ENCODE measurements at places on chromosomes 12 and 14.

DNA sequence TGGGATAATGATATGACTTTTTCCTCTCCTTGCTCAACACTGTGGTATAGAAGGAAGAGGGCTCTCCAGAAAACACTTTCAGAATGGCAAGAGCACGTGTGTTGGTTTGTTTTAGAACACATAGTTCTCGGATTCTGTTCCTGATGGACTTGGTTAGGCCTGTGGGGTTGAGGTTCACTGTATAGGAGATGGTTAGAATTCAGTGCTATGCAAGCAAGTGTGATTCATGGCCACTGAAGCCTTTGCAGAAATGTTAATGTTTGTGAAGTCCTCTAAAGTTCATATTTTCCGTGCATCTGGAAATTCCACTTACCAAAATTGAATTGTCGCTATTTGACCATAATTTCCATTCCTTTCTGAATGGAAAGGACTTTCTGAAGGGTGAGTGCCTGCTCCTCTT lies 233.2 kb upstream of the DDHD1 start:
- no peak for DNase-seq

- no peak for DNase-seq
These were observed 9.1 kb downstream of the GPR19 start for GRCh38 chr12:12686925-12687324.

- no peak for DNase-seq
These were observed 27.4 kb downstream of the NOS1 start for GRCh38 chr12:117334051-117334450.

DNA sequence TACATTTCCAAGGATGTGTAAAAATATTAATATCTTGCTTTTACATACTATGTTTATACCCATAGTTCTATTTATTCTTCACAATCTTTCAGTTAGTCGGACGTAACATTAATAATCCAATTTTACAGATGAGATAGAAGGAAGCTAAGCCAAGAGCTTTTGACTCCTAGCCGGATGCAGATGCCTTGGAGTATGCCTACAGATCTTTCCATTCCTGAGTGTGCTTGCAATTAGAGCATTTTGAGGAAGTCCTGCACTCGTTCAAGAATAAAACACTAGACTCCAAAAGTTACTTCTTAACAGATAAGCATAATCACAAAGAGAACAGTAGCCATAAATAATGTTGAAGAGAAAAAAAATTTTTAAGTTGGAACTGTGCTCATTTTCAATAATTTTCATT lies 337.6 kb upstream of the CLEC14A start:
- DNase-seq = no peak

DNA sequence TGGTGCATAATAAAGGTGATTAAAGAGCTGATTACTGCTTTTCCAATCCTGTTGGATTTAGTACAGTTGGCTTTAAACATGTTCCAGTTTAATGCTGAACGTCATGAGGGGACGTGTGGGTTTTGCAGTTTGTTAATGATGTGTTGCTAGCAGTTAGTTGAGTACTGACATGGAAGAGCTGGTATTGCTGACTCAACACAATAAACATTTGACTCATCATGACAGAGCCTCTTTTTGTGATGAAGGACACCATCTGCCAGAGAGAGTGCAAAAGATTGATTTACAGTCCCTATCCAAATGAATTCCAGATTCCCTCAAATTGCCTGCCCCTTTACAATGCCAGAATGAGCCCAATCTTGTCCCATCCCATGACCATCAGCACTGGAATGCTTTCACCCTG lies 346.2 kb upstream of the PRICKLE1 start:
- DNase-seq = no peak

GRCh38 chr12:88725592-88726143 lies 145.4 kb upstream of the KITLG start:
- DNase-seq = no peak

DNA sequence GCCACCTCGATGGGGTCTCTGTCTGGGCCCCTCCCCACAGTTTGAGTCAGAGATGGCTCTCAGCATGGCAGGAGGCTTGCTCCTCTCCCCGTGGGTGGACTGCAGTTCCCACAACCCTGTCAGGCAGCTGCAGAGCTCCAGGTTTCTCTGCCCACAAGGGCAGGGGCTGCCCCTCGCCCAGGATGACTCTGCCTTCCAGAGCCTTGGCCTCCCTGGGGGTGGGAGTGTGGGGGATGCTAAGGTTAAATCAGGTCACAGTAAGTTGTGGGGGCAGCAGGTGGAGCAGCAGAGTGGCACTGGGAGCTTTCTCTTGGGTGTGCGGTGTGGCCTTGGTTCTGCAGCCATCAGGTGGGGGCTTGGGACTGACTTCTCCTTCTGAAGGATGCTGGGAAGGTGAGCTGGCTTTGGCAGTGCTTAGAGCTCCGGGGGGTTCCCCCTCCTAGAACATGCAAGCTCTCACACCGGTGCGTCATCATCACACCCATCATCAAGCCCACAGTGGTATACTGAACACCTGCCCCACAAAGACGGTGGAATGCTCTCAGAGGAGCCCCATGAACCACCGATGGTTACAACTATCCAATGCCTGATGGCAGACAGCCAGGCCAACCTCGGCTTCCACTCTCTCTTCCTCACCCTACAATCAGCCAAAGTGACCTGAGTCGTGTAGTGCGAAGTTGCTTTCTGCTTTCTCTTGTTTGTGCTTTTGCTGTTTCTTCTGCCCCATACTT lies 39.7 kb downstream of the ERH start:
- no peak for DNase-seq

DNA sequence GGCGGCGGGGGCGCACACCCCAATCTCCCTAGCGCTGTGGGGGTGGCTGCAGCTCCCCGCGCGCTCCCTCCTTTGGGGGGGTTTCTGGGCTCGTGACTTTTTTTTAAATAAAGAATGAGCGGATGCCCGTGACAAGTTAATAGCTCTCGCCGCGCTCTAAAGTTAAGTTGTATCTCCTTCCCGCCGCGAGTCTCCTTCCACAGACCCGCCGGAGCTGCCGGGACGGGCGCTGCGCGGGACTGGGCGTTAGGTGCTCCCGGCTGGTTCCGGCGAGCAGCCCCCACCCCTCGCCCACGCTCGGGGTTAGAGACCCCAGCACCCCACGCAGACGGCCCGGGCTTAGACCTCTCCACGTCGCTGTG lies 82.6 kb upstream of the HMGA2 start:
- DNase-seq = no peak

GRCh38 chr12:2329661-2330210 lies 276.9 kb downstream of the CACNA1C start:
- no peak for DNase-seq

GRCh38 chr12:85076688-85077430 lies 40.7 kb downstream of the LRRIQ1 start:
- no peak for DNase-seq

GRCh38 chr12:131915000-131915689 lies 13.9 kb upstream of the PUS1 start:
- no peak for DNase-seq

GRCh38 chr12:113390064-113391043 lies 13.3 kb downstream of the SDS start:
- no peak for DNase-seq

- DNase-seq = no peak
These were observed 70.3 kb upstream of the RFLNA start for GRCh38 chr12:124224535-124225110.

DNA sequence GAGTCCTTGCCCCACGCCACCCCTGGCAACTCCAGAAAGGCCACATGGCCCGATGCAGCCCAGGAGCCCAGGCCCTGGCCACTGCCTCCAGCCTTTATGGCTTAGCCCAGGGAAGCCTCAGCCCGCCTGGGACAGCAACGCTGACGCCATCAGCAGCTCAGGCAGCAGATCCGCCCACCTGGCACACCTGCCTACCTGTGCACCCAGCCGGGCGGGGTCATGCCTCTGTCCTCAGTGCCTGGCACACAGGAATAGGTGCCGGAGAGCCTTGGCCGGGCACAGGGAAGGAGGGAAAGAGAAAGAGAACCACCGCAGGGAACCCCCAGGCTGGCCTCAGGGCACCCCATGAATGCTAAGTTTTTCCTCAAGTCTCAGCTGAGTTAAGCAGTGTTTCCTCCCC lies 21.1 kb downstream of the BEGAIN start:
- peak; percentile 49 for DNase-seq

DNA sequence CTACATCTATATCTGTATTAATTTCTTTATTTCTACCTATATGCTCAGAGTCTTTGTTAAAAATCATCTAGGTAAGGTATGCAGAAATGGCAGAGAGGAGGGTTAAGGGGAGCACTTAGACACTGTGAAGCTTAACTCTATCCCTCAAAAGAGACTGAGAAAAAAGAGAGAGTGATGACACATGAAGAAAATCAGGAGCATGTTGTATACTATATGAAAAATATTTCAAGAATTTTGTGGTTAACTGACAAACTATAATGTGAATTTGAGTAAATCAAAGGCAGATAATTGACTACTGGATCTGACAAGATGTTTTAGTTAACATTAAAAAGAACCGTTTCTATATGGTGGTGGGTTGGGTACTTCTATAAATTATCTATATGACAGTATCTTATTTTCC lies 1814.2 kb upstream of the SEL1L start:
- no peak for DNase-seq

DNA sequence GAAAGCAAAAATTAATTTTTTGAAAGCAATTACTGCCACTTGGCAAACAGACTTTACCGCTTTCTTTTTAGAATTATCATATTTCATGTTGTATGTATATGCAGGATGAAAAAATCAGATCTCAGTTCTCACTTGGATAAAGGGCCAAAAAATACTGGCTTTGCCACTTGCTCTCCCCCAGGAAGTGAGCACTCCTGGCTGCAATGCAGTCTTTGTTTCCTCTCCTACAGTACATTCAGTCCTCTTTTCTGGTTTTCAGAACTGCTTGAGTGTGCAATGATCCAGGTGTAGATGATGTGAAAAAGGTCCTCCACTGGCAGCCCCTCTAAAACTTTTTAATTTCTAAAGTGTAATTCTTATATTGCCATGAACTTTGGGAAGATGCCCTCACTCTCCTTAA lies 183.4 kb downstream of the SLC25A21 start:
- DNase-seq = no peak

DNA sequence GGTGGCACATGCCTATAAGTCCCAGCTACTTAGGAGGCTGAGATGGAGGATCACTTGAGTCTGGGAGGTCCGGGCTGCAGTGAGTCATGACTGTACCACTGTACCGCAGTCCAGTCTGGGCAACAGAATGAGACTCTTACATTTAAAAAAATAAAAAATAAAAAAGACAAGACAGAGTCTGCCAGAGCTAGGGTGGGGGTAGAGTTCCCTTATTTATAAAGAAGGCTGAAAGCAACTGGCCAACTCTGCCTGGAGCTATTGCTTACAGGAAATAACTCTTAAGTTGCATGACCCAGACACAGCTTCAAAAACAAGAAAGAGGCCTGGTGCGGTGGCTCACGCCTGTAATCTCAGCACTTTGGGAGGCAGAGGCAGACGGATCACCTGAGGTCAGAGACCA lies 31.5 kb downstream of the NUMB start:
- no peak for DNase-seq

- no peak for DNase-seq
These were observed 72.0 kb downstream of the ZFC3H1 start for GRCh38 chr12:71591601-71592000.

DNA sequence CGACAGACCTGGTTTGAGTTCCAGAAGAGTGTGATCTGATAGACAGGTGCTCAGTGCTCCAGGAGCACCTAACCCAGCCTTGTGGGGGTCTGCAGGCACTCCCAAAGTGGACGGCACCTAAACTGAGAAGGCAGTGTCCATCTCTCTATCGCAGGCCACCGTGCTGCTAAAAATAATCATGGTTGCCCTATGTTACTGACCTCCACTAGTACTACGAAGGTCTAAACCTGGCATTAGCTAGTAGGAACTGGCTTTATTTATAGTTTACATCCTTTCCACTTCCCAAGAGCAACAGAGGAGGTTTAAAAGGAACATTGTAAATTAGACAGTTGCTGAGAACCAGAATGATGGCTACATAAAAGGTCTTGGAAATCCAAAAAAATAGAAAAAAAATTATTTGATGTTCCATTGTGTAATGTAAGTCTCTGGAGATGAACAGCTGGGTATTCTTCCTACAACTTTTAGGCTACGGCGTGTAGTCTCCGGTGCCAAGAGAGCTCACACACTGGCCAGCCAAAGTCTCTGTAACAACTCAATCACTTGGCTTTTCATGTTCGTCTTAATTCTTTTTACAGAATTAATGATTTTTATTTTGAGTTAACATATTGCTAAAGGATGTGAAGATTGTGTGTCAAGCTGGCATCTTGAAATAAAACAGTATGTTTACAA lies 27.3 kb downstream of the PPFIBP1 start:
- no peak for DNase-seq

GRCh38 chr12:123917337-123917850 lies 55.2 kb downstream of the CCDC92 start:
- no peak for DNase-seq

DNA sequence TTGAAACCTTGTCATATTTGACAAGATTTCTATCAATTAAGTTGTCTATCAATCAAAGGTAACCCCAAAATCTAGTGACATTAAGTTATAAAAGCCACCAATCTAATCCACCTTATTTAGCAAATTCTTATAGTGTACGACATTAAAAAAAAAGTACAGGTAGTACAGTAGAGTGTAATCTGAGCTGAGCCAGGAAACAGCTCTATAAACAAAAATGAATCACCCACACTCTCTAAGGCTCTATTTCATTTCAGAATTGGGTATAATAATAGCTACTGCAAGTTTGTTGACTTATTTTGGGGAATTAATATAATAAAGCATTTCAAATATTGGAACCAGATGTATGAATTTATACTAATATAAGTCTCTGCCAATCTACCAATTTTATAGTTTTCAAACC lies 342.4 kb upstream of the FLRT2 start:
- no peak for DNase-seq

DNA sequence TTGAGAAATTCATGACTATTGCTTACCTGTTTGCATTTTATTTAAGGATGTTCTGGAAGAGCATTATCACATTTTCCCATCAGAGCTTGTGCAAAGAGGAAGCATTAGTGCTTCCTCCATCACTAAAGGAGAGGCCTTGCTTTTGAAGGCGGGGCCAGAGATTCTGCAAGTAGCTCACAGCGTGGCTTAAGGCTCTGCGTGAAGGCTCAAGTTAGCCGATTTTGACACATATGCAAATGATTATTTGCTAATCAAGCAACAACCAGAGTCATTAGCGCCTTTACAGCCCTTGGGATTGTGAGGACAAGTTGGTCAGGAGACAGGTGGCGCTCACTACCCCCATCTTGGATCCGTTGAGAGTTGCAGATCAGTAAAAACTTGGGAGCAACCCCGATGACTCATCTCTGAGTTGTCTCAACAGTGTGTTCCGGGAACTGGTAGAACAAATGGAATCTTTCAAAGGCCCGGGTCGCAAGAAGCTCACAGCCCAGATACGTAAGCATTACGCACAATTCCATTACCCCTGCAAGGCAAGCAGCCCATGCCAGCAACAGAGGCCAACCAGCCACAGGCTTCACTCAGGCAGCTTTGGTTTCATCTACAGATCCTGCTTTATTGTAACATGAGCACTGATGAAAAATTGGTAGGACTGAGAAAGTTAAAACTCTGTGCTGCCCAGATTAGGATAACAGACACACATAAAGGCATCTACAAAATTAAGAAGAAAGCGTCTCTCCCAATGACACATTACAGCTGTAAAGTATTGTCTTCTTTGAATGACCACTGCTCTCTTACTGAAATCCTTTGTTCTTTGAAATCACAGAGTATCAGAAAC lies 34.9 kb upstream of the SPTSSA start:
- DNase-seq = peak; percentile 86
